ENCODE measurements at places on chromosomes 3 and 15.
A peak's percentile ranks its signal among the peaks of the same experiment; 100 is the strongest.

DNA sequence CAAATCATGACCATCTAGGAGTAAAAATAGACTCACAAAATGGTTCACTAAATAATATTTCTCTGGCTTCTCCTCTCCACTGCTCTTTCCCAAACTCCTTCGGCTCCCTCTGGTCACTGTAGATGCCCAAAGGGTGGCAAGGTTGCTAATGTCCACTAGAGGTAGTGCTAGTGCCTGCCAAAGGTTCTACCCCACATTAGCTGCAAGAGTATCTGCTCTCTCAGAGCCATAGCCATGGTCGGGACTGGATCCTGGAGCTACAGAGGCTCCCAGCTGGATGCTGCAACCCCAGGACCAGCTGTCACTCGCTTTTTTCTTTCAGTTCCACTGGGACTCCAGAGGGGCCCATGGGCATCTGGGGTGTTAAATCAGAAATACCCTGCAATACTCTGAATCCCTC lies 8.5 kb downstream of the HTR3D start:
- no peak for DNase-seq

- DNase-seq = peak; percentile 19
Measured at GRCh38 chr3:193240436-193240849, 579 bp upstream of the PLAAT1 start.

GRCh38 chr3:27903446-27903845 lies 181.3 kb upstream of the EOMES start:
- DNase-seq = no peak

GRCh38 chr15:44261007-44261706 lies 27.4 kb upstream of the GOLM2 start:
- no peak for DNase-seq

DNA sequence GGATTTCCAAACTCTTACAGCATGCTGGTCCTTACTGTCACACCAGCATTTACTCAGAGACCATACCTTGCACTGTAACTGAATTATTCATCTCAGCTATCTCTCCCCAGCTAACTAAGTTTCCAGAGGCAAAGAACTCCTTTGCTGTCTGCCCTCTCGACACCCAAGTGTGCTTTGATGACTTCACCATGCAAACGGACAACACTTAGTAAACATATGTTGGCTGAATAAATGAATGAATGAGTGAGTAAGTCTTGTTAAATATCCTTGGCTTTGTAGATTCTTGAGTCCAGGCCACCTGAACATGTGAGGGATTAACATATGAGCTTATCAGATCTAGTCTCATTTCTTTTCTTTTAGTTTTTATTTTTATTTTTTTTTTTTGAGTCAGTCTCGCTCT lies 138.2 kb downstream of the PLD1 start:
- DNase-seq = no peak

GRCh38 chr15:95492388-95493070 lies 838.0 kb upstream of the NR2F2 start:
- no peak for DNase-seq

GRCh38 chr3:127800508-127800907 lies 21.8 kb downstream of the MGLL start:
- DNase-seq = no peak

DNA sequence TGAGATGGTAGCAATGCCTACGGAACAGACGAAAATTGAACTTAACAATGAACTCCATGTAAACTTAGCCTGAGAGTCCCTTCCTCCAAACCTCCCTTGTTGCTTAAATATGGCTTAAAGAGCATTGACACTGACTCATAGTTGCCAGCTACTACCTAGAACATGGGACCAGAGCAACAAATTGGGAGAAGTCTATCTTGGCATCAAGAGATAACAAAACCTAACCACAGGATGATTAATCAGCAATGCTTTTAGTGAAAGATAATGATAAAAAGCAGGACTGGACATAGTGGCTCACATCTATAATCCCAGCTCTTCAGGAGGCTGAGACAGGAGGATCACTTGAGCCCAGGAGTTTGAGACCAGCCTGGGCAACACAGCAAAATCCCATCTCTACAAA lies 117.8 kb upstream of the MNS1 start:
- DNase-seq = no peak

DNA sequence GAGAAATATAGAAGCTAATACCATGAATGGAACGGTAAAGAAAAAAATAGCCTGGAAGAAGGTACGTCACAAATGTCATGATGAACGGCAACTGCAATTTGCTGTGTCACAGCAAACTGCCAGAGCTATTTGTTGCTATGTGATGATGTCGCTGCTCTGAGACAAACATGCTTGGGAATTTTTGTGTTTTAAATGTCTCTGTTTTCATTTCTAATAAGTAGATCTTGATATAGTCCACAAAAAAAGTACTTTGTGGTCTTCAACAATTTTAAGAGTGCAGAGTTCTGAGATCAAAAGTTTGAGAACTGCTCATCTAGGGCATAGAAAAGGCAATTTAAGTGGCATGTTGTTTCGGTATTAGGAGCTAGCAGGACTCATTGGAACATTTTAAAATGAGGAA lies 4.3 kb upstream of the NR1D2 start:
- no peak for DNase-seq

- DNase-seq = no peak
Measured at GRCh38 chr3:114718898-114719210, 425.0 kb downstream of the TIGIT start.

- no peak for DNase-seq
Measured at GRCh38 chr15:66151809-66152208, 101.7 kb downstream of the MEGF11 start.

DNA sequence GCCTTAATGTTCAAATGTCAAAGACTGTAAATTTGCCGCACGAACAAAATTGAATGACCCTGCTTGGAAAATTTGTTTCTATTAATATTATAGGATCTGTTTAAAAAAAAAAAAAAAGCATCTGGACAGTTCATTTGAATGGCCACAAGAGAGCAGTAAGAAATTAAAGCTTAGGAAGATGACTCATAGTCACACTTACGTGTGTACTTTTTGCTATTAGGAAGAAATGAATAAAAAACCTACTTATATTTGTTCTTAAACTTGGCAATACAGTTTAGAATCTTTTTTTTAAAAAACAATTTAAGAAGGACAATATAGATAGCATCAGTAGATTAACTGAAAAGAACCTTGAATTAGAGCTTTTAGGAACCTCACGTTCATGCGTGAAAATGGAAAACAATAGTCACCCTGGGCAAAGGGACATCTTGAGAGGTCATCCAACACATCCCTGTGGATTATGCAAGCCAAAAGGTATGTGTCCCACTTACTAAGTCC lies 621.8 kb downstream of the MECOM start:
- DNase-seq = peak; percentile 15

DNA sequence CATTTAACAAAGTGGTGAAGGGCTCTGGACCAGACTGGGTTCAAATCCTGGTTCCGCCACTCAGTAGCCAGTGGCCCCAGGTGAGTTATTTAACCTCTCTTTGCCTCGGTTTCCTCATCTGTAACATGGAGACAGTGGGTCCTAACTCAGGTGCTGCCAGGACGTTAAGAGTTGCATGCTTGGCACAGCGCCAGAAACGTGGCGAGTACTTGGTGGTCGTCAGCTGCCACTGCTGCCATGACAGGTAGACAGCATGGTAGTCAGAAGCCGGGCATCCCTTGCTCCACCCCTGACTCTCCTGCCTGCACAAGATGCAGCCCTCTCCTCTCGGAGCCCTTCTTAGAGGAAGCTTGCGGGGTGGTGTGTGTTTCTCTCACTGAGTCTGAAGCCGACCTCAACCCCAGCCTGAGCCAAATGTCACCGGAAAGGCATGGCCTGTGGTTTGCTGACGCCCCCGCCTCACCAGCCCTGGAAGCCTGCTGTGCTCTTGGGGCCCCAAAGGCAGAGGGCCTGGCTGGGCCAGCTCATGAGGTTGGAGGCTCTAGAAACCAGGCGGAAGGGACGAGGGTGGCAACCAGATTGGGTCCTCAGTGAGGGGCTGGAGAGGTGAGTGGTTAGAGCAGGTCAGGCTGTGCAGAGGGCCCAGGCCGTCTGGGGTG lies 160.8 kb upstream of the TLE3 start:
- DNase-seq = no peak

DNA sequence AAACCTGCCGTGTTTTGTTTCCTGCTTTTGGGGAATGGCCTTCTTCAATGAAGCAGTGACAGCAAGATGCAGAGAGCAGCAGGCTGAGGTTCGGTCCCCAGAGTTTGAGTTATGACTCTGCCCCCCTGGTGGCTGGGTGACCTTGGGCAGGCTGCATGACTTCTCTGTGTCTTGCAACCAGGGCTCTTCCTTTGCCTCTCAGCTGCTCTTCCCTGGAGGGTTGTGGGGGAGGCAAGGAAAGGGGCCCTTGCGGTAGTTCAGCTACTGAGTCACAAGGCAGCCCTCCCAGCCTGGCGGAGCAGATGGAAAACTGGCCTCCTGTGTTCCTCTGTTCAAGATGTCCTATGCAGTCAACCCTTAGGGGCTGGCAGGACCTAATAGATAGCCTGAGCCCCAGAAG lies 17.1 kb downstream of the CTXND1 start:
- DNase-seq = no peak

- DNase-seq = no peak
Measured at GRCh38 chr3:177119829-177120228, 77.5 kb downstream of the TBL1XR1 start.

DNA sequence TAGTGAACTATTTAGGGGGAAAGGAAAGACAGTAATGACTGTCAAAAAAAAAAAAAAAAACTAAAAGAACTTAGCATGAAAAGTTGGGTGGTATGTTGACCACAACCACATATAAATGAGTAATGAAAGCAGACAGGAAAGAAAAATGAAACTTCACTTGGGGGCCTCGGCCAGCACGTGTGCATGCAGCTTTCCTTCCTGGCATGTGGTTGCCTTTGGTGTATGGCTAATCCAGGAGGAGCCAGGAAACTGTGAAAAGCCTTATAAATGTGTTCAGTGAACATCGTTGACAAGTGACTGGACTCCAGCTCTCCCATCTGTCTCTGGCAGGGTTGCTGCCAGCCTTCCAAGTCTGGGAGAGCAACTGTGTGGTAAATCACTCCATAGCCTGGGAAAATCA lies 195.1 kb downstream of the DTWD1 start:
- no peak for DNase-seq

- no peak for DNase-seq
Measured at GRCh38 chr3:70737666-70738290, 425.3 kb upstream of the MDFIC2 start.

DNA sequence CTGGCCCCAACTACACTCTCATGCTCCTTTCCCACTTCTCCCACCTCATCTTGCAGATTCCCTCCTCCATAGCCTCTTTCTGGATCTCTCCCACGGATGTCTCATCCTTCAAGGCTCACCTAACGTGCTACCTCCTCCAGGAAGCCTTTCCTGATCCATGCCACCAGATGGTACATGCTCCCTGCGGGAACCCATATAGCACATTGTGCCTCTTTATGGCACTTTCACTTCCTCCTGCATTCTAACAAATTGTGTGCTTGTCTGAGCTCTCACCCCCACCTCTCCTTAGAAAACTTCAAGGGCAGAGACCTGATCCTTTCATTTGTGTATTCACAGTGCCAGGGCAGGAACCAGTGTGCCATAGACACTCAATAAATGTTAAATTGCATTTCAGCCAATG lies 63.0 kb downstream of the HES1 start:
- no peak for DNase-seq

DNA sequence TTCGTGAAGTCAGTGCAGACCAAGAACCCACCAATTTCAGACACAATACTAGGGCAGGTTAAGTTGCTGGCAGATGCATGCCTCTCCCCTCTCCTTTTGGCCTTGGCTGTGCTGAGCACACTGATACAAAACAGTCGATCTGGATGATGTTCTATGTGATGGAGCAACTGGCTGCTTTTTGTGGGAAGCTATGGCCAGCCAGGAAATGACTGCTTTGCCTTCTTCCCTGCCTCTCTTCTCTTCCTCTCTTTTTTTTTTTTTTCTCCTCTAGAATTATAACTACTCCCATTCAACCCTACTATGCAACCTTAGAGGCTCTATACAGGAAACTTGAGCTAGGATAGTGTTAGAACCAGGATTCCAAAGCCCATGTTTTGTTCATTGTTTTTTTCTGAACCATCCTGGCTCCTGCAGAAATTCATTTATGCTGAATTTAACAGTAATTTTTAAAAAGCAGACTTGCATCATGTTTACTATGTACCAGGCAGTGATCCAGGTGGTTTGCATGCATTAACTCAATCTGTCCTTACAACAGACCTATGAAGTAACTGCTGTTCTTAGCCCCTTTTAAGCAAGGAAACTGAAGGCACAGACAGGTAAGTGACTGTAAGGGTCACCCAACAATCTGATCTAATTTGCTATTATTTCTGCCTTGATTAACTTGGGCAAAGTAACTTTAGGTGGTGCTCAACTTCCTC lies 62.9 kb downstream of the PLD1 start:
- no peak for DNase-seq

DNA sequence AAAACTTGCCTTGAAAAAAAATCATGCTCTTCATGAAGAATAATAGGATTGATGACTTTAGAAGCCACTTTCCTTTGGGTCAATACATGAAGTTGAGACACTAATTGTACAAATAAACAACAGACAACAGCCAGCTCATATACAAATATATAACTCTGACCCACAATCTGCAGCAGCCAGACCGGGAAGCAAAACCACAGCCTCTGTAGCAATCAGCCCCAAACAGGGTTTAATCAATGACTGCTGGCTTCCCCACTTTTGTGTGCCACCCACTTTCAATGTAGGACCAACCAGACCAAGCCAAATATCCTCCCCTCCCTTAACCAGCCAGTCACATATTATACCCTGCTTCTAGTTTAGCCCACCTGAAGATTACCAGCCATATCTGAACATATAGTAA lies 39.0 kb downstream of the IFT57 start:
- no peak for DNase-seq

- DNase-seq = no peak
Measured at GRCh38 chr3:130933801-130934345, 40.0 kb downstream of the ATP2C1 start.

GRCh38 chr15:28977377-28978010 lies 91.7 kb downstream of the APBA2 start:
- no peak for DNase-seq

DNA sequence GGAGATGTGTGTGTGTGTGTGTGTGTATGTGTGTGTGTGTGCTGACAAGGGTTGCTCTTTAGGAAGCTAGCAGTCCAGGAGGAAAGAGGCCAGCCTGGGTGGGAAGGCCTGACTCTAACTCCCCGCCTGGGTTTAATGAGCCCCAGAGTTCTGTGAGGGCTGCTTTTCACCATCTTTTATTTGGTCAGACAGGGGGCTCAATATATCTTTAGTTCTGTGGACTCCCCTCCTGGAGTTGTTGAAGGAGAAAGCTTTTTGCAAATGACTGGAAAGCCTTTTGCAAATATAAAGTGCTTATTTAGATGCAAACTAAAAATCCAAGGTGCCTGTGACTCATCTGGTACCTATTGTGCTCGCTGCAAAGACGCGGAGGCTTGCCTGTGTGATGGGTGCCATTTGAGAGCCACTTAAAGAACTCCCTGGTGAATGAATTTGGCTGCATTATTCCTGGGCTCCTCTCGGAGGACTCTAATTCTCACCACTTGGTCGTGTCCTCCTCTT lies 24.5 kb downstream of the DRD3 start:
- no peak for DNase-seq

GRCh38 chr3:12966847-12967605 lies 106.2 kb downstream of the IQSEC1 start:
- no peak for DNase-seq

- DNase-seq = no peak
Measured at GRCh38 chr3:189172668-189173419, 1.1 kb downstream of the TPRG1 start.

Data from renal pelvis (tissue), 12 donors.